ENCODE measurements at places on chromosomes 2 and 18. TPM values are rescaled to one million over a fixed set of nuclear protein-coding genes. Genes with fewer than 3 reads are reported as not detected.

ADD2 gene
- total RNA-seq, result 0.51 TPM

NGEF gene
- 0.29 TPM for total RNA-seq

- no peak for DNase-seq
Observed at GRCh38 chr2:181779288-181780021, 99.1 kb upstream of the NEUROD1 start.

DNA sequence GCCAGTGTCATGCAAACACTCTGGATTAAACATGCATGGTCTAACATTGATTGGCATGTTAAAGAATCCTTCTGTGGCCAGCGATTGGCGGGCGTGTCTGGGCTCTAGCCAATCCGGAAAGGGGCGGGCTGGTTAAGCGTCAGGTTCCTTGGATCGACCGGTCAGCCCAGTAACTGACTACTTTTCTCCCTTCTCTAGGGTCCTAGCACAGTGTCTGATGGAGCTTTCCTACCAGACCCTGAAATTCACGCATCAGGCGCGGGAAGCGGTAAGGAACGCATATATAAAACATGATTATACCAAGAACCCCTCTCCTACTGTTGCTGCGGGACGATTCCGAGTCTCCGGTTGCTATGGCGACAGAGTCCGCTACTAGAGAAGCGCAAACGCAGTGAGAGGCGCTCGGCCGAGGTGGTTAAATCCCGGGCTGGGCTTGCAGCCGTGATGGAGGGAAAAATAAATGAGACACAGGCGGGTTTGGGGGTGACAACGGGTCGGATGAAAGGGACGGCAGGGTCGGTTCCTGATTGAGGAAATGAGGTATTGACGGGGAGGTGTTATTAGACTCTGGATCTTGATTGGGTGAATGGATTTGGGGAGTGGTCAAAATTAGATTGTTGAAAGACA is 29.4 kb downstream of the KATNAL2 start:
- peak; percentile 34 for DNase-seq

GPR55 gene
- total RNA-seq, result not detected

GRCh38 chr2:42724886-42725285 is 39.0 kb downstream of the OXER1 start:
- no peak for DNase-seq

DNA sequence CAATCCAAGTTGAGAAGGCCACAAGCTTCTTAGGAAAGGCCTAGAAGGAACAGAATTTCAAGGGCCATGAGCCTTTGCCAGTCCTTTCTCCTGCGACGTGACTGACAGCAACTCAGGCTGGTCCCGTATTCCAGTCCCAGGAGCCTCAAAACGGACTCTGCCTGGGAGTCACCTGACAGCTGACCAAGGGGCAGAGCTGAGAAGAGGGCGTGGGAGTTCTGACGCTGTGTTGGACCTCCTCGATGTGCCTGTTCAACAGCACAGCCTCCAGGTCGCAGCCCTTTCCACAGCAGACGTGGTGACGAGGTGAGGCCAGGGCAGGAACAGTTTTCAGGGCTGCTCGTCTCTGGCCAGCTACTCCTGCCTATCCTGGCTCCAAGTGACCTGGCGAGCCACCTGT is 37.6 kb downstream of the CENPO start:
- DNase-seq, result no peak

- peak; percentile 72 for DNase-seq
Observed at GRCh38 chr2:207143215-207144172, 22.3 kb downstream of the KLF7 start.

GRCh38 chr18:64110692-64111480 is 38.0 kb downstream of the LINC00305 start:
- no peak for DNase-seq

- DNase-seq, result no peak
Observed at GRCh38 chr18:10003281-10003680, 89.5 kb downstream of the VAPA start.

CCDC141 gene
- total RNA-seq, result 4.6 TPM

DNA sequence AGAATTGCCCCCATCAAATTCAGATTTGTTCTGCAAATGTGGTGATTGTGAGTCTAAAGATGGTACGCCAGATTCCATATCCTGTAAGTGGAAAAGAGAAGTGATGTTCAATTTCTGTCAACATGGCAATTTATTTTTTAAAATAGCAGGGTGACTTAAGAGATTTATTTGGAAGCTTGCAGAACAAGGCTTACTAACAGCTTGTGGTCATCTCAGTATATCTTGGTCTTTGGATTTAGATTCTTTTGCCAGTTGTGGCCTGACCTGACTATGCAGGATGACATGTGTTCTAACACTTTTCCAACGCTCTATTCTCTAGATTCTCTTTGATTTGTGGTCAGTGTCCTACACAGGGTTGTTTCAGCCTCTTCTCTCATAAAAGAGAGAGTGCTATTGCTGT is 74.4 kb downstream of the MAP3K20 start:
- DNase-seq, result no peak

TCF7L1 gene
- 37.1 TPM for total RNA-seq

CDKL4 gene
- 0.59 TPM for total RNA-seq

GRCh38 chr2:219171231-219171651 is 1.4 kb upstream of the SLC23A3 start:
- peak; percentile 46 for DNase-seq

All from uterus (tissue), 4 donors.